Large intestine (tissue), 12 donors: ENCODE measurements at places on chromosomes 5 and 9.

- DNase-seq, result no peak
These were observed 76.0 kb downstream of the FCHO2 start for GRCh38 chr5:73031839-73032238.

GRCh38 chr5:40594811-40595210, 84.9 kb upstream of the PTGER4 start:
- DNase-seq, result no peak

GRCh38 chr9:74824654-74825053, 63.1 kb downstream of the TRPM6 start:
- DNase-seq, result no peak

- no peak for DNase-seq
These were observed 1.8 kb downstream of the ZFAND5 start for GRCh38 chr9:72363236-72363635.

- DNase-seq, result no peak
These were observed 141.3 kb downstream of the SCAMP1 start for GRCh38 chr5:78501411-78502352.

- no peak for DNase-seq
These were observed 29.9 kb downstream of the SKP2 start for GRCh38 chr5:36181774-36182173.

- no peak for DNase-seq
These were observed 323.4 kb downstream of the CHSY3 start for GRCh38 chr5:130227699-130228098.

DNA sequence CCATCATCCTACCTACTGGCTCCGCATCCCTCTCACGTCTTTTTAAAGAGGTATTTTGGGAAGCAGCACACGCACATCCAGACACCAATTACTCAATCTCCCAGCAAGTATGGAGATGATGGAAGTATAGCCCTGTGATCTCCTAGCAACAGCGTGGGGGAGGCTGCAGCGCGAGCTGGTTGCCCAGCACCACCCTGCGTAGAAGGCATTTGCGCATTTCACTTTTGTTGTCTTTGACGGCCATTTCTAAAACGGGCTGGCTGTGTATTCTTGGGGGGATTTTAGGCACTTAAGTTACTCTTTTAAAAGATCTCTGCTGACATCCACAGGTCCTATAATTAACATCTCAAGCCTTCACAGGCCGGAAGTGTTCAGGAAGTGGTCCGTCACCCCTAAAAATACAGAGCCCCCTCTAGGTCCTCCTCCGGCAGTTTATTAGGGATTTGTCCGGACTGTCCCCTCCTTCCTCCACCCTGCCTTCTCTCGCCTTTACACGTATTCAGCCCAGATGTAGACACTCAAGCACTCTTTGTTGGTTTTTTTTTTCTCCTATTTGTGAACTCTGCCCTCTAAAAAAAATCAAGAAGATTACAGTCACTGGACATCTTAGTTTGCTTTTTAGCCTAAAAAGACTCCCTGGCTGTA, 371.4 kb downstream of the NTRK2 start:
- DNase-seq, result peak; percentile 29

DNA sequence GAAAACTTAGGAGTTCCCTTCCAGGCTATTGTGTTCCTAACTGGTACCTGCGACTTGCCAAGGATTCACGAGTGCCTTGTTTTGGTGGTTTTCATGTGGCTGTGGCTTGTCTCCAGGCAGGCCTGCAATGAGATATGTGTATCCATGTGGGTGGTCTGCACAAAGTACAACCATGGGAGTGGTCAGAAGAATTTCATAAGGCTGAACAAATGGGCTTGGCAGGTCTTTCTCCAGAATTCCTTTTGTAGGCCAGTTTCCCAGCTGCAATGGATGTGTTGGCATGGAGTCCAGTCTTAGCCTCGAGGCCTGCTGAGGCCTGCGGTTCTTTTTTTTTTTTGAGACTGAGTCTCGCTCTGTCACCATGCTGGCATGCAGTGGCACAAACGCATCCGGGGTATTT, 28.8 kb upstream of the MELK start:
- DNase-seq, result no peak

- DNase-seq, result peak; percentile 37
These were observed 86.4 kb downstream of the GALNT10 start for GRCh38 chr5:154276973-154277331.

DNA sequence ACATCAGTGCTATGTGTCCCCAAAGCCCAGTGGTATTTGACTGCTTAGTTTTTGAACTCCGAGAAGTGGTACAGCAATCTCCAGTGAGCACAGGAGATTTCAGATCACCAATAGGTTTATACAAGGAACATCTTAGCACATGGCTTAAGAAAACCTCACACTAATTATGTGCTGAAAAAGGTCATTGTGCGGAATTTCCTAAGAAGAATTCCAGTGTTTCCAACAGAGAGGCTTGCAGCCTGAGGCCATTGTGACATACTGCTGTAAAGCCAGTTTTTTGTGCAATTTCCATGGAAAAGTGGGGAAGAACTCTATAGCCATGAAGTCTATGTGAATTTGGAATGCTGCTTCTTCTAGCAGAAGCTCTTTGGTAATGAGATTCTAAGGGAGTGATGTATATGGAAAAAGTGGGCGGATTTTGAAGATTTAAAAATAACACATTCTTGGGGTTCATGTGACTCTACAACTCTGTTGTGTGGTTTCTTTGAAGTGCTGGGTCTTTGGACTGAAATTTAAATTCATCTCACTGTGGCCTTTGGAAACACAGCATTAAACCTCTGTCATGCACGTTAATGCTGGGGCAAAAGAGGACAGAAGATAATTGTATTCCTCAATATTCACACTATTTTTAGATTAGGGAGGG, 110.5 kb upstream of the CD180 start:
- no peak for DNase-seq

DNA sequence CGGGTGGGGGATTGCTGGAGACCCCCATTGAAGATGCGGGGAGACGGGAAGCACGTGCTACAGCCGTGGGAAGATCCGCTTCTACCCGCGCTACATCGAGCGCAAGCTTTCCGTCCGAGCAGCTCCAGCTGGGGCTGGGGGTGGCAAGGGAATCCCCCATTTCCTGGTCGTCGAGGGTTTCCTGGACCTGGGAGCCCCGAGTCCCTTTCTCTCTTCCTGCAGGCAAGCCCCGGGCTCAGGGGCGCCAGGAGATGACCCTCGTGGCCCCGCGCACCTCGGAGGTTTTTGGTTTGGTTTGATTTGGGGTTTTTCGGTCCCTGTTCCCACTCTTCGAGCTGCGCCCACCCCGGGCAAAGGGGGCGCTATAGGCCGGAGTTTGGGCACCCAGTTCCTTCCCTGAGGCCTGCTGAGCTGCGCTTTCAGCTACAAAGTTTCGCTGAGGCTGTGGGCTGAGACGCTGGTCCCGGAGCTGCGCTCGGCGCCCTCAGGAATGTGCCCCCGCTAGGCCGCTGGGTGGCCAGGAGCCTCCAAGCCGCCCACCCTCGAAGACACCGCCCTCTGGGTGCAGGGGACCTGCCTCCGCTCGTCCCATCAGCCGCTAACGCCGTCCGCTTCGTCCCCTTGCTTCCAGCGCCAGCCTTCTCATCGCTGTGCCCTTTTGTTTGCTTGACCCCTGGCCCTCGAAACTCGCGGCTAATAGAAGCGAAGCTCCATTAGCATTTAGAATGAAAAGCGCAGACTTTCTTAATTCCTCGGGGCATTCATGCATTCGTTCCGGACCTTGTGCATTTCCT, 2.9 kb downstream of the NR4A3 start:
- DNase-seq, result peak; percentile 52

DNA sequence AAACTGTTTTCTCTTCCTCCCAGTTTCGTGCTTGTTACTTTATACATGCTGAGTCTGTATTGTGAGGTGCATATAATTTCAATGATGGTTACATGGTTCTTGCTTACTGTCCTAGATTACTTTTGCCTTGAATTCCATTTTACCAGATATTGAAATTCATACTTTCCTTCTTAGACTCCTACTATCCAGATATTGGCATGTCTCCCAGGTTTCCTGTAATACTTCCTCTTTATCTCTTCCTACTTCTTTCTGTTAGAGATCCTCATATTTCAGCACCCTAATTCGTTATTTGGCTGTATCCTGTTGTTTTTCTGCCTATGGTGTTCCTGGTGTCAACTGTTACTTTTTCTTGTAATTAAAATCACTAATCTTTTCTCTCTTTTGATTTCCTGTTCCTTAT, 522.1 kb downstream of the CCDC171 start:
- DNase-seq, result no peak

- no peak for DNase-seq
These were observed 3.6 kb downstream of the RXRA start for GRCh38 chr9:134329886-134330285.

DNA sequence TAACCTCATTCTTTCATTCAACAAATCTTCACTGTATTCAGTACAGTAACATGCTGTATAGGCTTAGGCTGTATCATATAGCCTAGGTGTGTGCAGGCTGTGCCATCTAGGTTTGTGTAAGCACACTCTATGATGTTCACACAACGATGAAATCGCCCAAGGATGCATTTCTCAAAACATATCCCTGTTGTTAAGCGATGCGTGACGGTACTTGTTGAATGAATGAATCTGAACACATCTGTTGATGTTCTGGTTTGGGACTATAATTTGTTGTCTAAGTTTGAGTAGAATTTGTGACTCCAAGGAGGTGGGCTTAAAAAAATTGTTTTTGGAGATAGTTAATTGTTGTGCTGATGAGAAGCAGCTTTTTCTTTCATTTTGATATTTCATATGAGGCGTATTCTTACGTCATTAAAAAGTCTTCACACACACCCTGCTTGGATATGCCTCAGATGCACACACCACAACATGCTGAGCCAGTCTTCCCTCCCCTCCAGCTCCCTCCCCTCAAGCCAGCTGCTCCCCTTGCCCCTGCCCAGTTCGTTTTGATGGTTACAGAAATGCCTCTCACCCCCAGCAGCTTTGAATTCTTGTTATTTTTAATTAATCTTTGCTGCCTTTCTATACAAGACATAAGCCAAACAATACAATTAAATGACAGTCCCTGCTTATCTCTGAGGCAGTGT, 5.5 kb upstream of the PSAT1 start:
- DNase-seq, result no peak

DNA sequence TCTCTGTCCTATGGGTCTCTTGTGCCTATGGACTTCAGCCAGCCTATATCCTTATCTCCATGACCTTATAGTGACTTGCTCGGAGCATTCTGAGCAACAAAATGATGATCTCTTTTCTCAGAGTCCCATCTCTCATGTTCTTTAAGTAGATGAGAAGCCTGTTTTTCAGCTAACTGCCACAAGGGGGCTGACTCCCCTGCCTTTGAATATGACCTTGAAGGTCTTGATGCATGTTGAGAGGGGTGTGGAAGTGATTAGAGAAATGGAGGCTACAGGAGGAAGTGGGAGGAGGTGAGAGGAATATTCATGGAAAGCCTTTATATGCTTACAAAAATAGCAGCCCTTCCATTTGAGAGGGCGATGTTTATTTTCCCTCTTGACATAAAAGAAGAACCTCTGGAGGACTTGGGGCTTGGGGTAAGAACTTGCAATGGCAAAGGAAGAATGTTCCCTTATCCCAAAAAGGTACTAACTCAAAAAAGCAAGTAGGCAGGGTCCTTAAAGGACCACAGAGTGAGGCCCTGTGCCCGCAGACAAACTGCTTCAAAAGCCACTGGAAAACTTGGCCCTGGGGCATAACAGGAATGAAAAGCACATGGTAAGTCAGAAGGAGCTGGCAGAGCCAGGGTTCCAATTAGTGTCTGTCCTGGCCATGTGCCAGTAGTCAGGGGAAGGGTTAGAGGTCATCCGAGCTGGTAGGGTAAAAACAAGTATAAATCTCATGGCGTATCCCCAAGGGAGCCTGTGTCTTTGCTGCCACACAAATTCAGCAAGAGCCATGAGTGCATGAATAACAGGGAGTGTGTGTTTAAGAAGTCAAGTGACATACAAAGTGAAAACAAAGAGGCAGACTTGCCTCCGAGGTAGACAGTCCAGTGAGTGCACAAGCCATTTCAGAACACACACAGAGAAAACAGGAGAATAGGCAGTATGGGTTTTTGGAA, 39.1 kb downstream of the FGD3 start:
- DNase-seq, result no peak

GRCh38 chr5:957748-958485, 50.7 kb upstream of the NKD2 start:
- DNase-seq, result no peak

DNA sequence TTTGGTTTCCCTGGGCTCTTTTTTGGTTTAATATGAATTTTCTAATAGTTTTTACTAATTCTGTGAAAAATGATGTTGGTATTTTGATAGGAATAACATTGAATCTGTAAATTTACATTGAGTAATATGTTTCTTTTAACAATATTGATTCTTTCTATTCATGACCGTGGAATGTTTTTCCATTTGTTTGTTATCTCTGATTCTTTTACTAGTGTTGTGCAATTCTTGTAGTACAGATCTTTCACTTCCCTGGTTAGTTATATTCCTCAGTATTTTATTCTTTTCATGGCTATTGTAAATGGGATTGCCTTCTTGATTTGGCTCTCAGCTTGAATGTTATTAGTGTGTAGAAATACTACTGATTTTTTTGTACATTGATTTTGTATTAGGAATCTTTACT, 137.9 kb downstream of the PRR16 start:
- DNase-seq, result no peak

- DNase-seq, result peak; percentile 53
These were observed 11.6 kb downstream of the ANP32B start for GRCh38 chr9:97994703-97995102.

DNA sequence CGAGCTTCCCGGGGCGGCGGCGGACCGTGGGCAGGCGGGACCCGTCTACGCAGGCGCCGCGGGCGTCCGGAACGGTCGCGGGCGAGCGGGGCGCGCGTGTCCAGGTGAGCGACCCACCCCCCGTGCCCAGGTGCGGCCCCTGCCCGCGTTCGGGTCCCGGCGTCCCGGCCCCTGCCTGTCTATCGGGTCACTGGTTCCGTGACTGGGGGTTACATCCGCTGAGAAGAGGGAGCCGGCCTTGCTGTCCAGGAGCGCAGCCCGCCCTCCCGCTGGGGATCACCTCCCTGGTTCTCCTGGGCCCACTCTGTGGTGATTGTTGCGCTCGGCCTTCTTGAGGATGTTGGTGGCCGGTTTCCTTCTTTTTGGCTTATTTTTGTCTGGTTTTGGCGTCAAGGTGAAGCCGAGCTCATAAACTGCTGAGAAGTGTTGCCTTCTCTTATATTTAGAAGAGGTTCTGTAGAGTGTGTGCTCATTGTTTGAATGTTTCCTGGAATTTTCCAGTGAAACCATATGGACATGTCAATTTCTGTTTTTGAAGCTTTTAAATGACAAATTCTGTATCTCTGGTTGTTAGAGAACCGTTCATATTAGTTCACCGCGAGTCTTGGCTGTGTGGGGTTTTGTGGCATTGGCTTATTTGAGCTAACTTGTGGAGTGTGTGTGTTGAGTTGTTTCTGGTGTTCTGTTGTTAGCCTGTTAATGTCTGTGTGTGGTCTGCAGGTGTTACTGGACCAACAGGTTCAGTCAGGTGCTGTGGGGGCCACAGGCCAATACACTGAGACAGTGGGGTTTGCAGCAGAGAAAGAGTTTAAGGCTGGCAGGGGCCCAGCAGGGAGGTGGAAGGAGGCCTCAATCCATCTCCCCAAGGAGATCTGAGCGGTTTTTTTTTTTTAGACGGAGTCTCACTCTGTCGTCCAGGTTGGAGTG, 621 bp downstream of the CEP72 start:
- DNase-seq, result peak; percentile 61

- DNase-seq, result no peak
These were observed 302.6 kb upstream of the ADAMTS16 start for GRCh38 chr5:4837489-4838058.
